ENCODE measurements at places on chromosomes 16 and 17.

GRCh38 chr16:56113223-56113622 lies 78.1 kb upstream of the GNAO1 start:
- no peak for DNase-seq

- no peak for DNase-seq
Observed at GRCh38 chr16:23856251-23856709, 20.5 kb downstream of the PRKCB start.

- no peak for DNase-seq
Observed at GRCh38 chr17:34341916-34342315, 14.4 kb upstream of the CCL13 start.

DNA sequence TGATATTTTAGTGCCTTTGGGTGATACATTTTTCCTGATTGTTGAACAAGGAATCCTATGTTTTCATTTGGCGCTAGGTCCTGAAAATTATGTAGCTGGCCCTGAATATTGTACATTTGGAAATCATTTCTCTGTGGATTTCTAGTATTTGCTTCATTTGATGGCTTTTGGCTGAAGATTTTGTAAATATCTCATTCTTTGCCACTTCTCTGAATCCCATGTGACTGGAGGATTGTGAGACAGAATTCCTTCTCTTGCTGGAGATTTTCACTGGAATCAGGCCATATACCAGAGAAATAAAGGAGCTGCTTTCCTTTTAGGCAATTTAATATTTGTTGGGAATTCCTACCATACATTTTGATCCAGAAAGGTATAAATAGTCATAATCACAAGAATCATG lies 8.6 kb downstream of the KRT28 start:
- no peak for DNase-seq

- no peak for DNase-seq
Observed at GRCh38 chr16:6695666-6696065, 637.0 kb upstream of the RBFOX1 start.

- DNase-seq, result no peak
Observed at GRCh38 chr16:3674513-3675295, 20.2 kb downstream of the DNASE1 start.

DNA sequence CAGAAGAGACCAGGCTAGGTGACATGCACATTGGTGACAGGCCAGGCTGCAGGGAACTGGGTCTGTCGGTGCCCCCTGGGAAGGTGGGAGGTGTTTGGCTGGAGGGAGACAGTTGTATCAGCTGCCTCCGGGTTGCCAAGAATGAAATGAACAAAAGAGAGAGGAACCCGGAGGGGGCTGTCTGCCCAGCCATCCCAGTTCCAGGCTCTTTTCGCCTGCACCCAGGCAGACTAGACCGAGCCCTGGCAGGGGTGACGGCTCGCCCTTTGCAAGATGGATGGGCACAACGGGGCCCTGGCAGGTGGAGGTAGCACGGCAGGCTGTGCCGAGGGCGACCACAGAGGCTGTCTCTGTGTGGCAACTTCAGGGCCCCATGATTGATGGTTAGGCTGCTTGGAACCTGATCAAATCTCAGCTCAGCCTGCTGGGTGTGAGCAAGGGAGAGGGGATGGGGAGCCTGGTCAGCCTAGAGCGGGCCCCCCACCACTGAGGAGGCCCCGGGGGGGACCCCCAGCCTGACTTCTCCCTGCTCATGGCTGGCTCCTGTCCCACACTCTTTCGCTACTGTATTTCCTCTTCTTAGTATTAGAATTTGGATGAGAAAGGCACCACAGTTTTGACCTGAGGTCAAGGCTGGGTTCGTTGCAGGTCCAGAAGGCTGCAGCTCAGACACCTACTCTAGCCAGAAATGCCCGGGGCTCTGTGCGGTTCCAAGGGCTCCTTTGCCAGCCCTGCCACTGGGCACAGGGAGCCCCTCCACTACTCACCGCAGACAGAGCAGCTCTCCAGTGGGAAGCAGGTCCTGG lies 118.9 kb upstream of the CHMP6 start:
- DNase-seq, result no peak

GRCh38 chr17:64399767-64400156 lies 9.1 kb upstream of the PECAM1 start:
- DNase-seq, result no peak

DNA sequence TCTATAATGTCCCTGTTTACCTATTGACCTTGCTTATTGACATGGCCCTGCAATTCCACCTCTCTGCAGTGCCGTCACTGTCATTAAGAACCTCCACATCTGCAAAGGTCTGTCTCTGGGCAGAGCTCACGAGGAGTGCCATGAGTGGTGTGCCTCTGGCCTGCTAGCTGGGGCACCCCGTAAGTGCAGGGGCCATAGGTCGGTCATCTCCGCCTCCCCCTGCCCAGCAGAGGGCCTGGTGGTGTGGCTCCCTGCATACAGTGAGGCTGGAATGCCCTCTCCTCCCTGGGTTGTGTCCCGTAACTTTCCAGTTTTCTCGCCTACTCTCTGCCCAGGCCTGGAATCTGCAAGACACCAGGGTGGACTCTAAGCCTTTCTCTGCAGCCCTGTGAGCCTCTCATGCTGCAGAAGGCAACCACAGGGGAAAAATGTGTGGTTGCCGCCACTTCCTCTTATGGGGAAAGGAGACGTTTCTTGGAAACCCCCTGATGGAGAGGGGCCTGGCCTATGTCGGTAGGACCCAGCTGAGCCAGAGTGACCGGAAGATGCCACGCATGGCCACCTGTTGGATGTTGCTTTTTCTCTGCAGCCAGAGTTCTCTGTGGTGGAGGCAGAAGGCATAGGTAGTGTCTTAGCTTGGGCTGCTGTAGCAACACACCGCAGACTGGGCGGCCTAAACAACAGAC lies 2.7 kb upstream of the SNX20 start:
- no peak for DNase-seq

- DNase-seq, result no peak
Observed at GRCh38 chr17:48153691-48154358, 46.3 kb downstream of the SNX11 start.

GRCh38 chr17:81558941-81559806 lies 7.0 kb upstream of the FAAP100 start:
- no peak for DNase-seq

DNA sequence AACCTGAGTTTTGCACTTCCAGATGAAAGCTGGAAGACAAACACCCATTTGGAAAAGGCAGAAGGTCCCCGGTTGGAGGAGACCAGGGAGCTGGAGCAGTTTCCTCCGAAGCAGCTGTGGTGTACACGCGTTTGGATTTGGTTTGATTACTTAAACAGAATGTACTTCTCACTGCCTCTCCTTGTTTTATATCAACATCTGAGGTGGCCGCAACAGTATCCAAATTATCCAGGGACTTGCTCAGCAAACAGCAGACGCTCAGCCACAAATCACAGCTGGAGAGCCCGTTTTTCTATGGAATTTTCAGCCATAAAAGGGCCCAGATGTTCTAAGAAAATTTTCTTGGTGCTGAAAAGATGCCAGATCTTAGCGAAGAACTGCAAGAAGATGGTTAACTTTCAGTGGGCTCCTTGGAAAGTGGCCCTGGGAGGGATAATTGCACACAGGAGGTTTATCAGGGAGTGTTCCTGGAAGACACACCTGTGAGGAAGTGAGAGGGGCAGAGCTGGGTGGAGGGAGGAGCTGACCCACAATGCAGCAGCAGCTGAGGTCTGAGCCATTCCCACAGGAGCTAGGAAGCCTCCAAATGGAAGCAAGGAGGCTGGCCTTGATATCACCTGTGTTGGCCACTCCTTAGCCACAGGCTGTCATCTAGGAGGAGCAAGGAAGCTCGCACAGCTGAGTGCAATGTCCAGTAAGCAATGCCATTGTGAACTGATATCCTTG lies 28.9 kb upstream of the CDH5 start:
- DNase-seq, result no peak

DNA sequence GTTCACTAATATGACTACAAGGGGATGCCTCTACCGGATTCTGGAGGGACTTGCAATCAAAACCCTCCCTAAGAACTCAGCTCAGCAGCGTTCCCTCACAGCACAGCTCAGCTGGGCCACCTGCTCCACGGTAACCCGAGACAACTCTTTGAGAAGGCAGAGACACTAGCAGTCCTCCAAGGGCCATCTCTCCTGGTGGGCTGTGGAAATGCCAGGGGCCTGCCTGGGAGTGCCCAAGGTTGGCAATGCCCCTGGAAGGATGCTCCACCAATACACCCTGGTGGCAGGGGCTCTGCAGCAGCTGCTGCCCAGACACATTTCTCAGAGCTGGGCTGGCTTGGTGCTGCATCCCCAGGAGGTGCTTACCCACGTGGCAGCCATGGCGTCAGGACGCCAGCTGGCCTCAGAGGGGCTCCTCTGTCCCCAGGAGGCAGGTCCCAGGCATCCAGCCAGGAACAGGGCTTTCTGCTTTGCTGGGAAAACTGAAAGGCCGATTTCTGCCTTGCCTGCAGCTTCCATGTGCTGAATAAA lies 16.5 kb downstream of the CDIP1 start:
- DNase-seq, result no peak

GRCh38 chr16:72424757-72425156 lies 252.8 kb upstream of the PMFBP1 start:
- DNase-seq, result no peak
